ENCODE measurements at places on chromosomes 2 and 18. TPM values are rescaled to one million over a fixed set of nuclear protein-coding genes. Genes with fewer than 3 reads are reported as not detected.

FER1L5 gene
- under 0.01 TPM for total RNA-seq

- DNase-seq, result peak; percentile 48
These were observed 430.1 kb downstream of the FBXO15 start for GRCh38 chr18:73717570-73717969.

GRCh38 chr2:240604291-240604938 lies 17.9 kb downstream of the CAPN10 start:
- peak; percentile 77 for DNase-seq

DNA sequence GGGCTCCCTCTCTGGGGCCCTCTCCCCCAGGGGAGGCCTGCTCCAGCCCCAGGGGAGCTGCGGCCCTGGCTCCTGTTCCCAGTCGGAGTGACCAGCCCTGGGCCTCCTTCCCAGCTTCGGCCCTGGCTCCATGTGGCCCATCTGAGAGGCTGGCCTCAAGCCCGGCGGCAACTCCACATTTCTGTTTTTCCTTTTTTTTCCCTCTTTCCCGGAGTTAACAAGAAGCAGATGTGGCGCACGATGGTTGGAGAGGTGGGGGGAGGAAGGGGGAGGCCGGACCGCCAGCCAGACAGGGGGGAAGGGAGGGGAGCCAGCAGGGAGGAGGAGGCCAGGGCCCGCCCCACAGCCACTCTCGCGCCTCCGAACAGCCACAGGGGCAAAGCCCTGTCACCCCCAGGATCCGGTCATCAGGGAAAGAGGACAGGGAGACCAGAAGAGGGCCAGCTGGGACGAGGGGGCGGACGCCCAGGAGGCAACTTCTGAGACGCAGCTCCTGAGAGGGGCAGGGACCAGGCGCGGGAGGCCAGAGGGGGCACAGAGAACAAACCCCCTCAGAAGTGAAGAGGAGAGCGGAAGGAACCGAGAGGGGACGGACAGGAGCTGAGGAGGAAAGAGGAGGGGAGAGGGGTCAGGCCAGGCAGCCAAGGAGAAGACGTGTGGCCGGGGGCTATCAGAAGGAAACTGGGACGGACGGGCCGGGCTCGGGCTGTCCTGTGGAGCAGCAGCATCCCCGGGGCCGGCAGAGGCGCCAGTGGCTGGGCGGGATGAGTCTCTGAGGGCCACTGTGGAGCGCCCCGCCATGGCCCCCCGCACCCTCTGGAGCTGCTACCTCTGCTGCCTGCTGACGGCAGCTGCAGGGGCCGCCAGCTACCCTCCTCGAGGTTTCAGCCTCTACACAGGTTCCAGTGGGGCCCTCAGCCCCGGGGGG lies at the start of gene EMILIN1:
TSS of gene EMILIN1 (plus strand) at position 349 of the 928 bp plus-strand sequence. CDS start at position 800, 451 bp downstream.
- DNase-seq, result no peak

GRCh38 chr2:21916934-21917522 lies 793.3 kb downstream of the TDRD15 start:
- no peak for DNase-seq

IL1R1 gene
- total RNA-seq, result 21.5 TPM

SIX3 gene
- not detected for total RNA-seq

DNA sequence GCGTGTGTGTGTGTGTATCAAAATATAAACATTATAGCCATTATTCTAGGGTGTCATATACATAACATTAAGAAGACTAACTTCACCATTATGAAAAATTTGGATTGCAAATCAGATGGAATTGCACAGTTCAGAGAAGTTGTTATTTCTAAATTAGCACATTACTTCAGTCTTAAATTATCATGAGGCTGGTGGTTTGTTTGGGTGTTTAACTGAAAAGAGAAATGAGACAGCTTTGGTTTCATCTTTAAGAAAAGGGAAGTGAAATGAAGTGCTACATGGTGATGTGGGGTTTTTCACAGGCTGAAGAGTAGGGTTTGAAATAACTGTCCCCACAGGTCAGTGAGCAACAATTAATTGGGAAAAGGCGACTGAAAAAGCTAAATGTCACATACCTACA lies 161.2 kb upstream of the XIRP2 start:
- DNase-seq, result no peak

IL1RL1 gene
- total RNA-seq, result 4.3 TPM

EXOC6B gene
- total RNA-seq, result 18.4 TPM

EPB41L5 gene
- total RNA-seq, result 33.0 TPM

DNA sequence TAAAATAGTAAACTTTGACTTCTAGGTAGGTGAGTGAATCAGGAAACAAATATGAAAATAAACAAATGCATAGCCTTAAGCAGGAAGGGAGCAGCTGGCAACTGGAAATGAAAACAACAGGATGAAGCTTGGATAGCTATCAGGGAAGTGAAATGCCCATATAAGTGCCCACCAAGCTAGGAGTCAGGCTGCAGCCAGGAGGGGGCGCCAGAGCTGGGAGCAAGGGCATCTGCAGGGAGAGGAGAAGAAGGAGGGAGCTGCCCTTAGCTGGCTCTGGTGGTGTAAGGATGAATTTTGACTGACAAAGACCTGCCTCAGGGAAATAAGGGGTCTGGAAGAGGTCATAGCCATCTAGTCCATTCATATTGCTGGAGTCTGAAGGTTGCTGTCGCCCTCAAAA lies 298.3 kb downstream of the TDRD15 start:
- DNase-seq, result no peak

SULT1C3 gene
- not detected for total RNA-seq

GNLY gene
- total RNA-seq, result not detected

SCN3A gene
- total RNA-seq, result 23.8 TPM

DNA sequence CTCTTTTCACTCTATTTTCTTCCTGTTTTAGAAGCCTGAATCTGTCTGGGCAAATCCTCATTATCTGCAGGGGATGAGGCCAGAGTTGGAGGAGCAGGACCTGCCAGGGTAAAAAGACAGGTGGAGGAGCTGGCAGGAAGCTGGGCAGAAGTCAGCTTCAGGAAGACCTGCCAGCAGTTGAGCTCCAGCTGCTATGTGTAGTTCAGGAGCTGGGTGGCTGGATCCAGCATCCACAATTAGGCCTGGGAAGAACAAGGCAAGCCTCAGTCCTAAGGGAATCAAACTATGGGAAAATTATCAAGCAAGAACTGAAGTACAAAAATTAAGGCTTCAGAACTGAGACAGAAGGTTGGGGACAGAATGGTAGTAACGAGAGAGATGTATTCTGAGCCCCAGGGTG lies 174.0 kb downstream of the MREG start:
- no peak for DNase-seq

DNA sequence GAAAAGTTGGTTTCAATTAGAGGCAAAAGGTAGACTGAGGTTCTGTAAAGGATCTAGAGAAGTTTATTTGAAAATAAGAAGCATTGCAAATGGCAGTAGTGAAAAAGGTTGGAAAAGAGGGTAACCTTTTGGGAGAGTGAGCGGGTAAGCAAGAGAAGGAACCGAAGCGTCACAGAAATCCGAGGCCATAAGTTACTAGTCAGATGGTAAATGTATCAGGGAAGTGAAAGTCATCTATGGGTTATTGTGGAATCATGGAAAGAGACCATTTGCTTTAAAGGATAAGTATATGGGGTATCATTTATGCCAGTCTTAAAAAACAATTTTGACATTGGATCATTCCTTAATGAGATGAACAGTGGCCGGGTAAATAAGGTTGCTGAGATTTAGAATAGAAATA lies 30.5 kb downstream of the EML4 start:
- DNase-seq, result no peak

Measured in renal cortical epithelial cell (primary cell).